ENCODE measurements at places on chromosomes 3 and 15. TPM values are rescaled to one million over a fixed set of nuclear protein-coding genes. Genes with fewer than 3 reads are reported as not detected.

Gene EXD1
- total RNA-seq = not detected

Gene TRIM42
- total RNA-seq = not detected

Gene FEZF2
- not detected for total RNA-seq

Gene RHOV
- total RNA-seq = not detected

Gene VIPR1
- total RNA-seq = not detected

Gene NCBP2
- 43.9 TPM for total RNA-seq

Gene SLC51A
- not detected for total RNA-seq

Gene IL1RAP
- total RNA-seq = 14.7 TPM
